LNCaP clone FGC (cell line): ENCODE measurements at places on chromosomes 16 and 17.
A peak's percentile ranks its signal among the peaks of the same experiment; 100 is the strongest.

- peak; percentile 21 for DNase-seq
Observed at GRCh38 chr17:13420878-13421277, 180.9 kb downstream of the HS3ST3A1 start.

DNA sequence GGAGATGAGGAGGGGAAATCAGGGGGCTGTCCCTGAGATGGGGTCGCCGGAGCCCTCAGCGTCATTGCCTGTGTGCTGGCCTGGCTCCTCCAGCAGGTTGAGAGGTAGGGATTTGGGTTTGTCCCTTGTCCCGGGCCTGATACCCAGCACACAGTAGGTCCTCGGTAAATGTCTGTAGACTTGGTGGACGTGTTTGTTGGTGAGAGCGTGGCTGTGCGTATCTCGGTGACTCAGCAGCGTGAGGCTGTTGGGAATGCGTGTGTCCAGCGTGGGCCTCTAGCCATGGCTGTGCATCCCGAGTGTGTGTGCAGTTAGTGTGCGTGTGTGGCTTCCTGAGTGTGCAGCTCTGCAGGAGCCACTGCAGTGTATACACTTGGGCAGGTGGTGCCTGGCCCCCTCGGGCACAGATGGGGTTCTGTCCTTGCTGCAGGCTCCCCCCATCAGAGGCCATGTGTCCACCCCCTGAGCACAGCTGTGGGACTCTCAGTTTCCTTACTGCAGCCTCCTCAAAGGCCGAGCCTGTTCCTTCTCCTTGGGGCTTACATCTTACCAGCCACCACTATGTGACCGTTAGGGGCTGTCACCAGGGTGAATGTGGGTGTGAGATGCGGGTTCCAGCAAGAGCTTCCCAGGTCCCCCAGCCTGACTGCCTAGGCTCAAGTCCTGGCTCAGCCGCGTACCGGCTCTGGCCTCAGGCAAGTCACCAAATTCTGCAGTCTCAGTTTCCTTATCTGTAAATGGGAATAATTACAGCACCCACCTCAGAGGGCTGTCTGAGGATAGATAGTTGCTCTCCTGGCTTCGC lies 5.7 kb downstream of the NECAB2 start:
- no peak for DNase-seq

DNA sequence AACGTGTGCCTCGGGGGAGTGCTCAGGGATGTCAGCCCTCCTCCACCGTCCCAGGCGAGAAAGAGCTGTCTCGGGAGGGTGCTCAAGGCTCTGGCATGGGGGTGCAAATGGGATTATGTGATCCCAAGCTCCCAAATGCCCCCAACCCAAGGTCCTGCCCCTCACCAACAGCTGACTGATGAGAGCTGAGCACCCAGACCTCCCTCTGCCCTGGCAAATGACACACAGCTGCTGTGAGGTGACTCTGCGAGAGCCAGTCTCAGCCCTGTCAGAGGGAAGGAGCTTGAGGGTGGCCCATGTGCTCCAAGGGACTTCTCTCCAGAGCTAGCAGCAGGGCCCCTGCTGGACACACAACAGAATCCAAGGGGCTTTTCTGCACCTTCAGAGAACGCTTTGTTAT lies 7.7 kb downstream of the CDH5 start:
- DNase-seq: no peak

GRCh38 chr16:73018821-73019456 lies 29.0 kb downstream of the ZFHX3 start:
- DNase-seq: no peak

DNA sequence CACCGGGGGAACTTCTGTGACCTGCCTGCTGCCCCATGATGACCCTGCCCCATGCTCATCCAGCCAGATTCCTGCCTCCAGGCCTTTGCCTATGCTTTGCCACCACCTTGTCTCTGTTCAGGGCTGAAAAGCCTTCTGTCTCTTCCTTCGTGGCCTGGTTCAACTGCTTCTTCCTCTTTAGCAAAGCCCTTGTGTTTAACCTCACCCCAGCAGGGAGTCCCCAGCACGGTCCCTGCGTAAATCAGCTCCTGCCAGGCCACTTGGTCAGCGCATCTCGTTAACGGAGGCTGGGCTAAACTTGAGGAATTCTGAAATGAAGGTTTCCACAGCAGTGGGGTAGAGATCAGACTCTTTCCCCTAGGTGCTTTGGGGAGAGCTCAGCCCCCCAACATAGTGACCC lies 16.1 kb upstream of the KCNJ12 start:
- no peak for DNase-seq

GRCh38 chr17:53472586-53472985 lies 350.1 kb upstream of the KIF2B start:
- DNase-seq: no peak

DNA sequence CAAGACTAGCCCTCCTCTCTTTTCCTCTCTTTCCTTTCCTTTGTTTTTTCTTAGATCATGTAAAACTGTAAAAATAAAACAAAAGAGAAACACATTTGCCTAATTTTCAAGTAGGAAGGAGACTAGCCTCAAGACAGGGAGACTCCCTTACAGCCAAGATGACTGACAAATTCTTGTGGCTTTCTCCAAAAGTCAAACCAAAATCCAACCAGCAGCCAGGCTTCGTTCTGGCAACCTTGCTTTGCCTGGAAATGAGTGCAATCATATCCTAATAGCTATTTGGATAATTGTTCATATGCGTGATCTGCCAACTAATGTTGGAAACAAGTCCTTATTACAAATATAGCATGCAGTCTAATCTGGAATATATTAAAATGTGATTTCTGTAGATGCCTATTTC lies 868.9 kb upstream of the SOX9 start:
- no peak for DNase-seq

DNA sequence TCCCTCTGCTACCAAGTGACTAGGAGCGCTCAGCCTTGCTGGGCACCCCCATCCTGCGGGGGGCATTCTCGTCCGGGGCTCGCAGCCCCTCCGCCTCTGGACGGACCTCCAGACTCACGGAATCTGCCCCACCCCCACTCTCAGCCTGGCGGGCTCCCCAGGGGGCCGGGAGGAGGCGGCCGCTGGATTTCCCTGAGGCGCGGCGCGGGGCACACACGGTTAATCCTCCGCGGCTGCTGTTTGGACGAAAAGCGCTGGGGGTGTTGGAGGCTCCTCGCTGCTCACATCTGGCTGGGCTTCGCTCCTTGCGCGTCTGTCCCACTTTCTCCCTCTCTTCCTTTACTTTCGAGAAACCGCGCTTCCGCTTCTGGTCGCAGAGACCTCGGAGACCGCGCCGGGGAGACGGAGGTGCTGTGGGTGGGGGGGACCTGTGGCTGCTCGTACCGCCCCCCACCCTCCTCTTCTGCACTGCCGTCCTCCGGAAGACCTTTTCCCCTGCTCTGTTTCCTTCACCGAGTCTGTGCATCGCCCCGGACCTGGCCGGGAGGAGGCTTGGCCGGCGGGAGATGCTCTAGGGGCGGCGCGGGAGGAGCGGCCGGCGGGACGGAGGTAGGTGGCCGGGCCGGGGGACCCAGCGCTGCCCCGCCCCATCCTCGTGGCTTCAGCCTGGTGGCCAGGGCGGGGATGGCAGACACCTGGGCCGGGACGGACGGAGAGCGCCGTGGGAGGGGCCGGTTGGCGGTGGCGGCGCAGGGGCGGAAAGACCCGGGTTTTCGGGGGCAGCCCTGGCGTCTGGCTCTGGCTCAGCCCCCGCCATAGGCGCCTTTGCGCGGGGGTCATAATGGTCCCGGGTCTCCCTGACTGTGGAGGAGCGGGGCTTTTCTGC lies at the start of gene C1QTNF1:
Gene C1QTNF1 (plus strand): TSS at position 284 of the 886 bp plus-strand sequence. CDS start 19,800 bp downstream, outside the sequence.
- no peak for DNase-seq

- no peak for DNase-seq
Observed at GRCh38 chr16:68369697-68370580, 59.1 kb downstream of the PRMT7 start.

GRCh38 chr17:44236444-44236991 lies 17.0 kb upstream of the UBTF start:
- no peak for DNase-seq

DNA sequence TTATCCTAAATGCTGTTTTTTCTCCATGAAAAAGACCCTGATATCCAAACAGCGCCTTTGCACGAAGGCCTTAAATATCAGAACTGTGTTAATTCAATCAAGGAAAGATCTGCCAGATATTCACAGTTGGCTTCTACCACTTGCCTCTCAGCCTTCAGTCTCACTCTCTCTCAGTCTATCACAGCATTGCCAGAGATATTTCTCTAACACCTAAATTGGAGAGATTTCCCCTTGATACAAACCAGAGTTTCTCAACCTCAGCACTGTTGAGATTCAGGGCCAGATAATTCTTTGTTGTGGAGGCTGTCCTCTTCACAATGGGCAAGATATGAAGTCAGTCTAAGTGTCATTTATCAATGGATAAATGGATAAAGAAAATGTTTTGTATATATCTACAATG lies 454.1 kb upstream of the MAF start:
- DNase-seq: no peak

- no peak for DNase-seq
Observed at GRCh38 chr16:50685462-50686063, 4.5 kb upstream of the SNX20 start.

GRCh38 chr17:34235389-34236028 lies 19.6 kb upstream of the CCL2 start:
- peak; percentile 75 for DNase-seq

DNA sequence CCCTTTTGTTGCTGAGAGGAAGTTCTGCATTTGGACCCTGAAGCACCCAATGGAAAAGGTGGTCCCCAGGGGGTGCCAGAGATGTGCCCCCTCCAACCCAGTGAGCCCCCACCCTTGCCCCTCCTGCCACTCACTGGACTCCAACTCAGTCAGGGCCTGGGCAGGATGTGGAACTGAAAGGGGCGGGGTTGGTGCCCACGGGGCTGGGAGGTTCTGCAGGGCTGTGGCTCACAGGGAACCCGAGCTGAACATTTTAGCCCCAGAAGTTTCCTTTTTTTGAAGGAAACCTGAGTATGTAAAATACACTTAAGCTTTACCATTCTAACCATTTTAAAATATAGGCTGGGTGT lies 15.8 kb upstream of the OGFOD3 start:
- no peak for DNase-seq

DNA sequence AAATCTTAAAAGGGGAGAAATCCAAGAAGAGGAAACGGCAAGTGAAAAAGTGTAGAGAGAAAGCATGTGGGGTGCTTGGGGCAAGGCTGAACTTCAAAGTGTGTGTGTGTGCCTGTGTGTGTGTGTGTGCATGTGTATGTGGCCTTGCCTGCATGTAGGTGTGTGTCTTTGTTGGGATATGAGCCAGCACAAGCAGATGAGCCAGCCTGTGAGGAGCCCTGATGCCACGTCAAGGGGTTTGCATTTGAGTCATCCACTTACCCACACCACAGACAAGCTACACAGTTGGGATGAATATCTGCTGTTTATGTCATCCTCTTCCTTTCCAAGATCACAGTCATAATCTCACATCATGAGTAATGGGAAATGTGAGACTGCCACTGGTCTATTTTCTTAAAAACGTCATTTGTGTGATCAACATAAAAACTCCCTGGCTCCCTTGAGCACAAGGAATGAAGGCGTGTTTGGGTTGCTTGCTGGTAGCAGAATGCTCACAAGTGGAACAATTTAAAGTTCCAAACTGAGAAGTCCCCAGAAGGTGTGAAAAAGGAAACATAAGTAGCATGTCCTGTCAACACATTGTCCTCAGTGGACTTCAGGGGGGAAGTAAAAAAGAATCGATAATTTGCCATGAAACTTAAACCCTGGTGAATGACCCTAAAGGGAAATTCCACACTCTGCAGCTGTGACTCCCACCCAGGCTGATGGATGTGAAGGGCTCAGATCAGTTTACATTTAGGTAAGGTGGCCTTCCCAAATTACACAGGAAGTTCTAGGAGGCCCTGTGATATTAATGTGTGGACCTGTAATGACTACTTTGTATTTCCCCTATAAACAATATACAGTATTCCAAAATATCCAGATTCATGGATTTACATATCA lies 14.7 kb downstream of the KCTD19 start:
- no peak for DNase-seq

- DNase-seq: no peak
Observed at GRCh38 chr17:70535986-70536385, 366.7 kb downstream of the KCNJ2 start.

DNA sequence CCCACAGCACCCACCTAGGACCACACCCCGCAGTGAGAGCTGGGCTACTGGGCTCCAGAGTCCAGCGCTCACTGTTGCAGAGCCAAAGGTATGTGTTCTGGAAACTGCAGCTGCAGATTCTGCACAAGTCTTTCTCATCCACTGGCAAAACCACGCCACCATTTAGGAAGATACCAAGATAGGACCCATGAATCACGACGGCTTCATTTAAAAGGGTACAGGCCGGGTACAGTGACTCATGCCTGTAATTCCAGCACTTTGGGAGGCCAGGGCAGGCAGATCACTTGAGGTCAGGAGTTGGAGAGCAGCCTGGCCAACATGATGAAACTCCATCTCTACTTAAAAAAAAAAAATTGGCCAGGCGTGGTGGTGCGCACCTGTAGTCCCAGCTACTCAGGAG lies 18.8 kb downstream of the FOXF1 start:
- no peak for DNase-seq

- no peak for DNase-seq
Observed at GRCh38 chr16:56625140-56625942, at the start of gene MT1E. Gene MT1E, plus strand, starts transcription at chr16:56625781. Its CDS starts 71 bp downstream, at chr16:56625852.

GRCh38 chr17:19531780-19532501 lies 1.7 kb upstream of the SLC47A1 start:
- DNase-seq: no peak

GRCh38 chr16:49341706-49342105 lies 31.9 kb upstream of the C16orf78 start:
- DNase-seq: no peak

DNA sequence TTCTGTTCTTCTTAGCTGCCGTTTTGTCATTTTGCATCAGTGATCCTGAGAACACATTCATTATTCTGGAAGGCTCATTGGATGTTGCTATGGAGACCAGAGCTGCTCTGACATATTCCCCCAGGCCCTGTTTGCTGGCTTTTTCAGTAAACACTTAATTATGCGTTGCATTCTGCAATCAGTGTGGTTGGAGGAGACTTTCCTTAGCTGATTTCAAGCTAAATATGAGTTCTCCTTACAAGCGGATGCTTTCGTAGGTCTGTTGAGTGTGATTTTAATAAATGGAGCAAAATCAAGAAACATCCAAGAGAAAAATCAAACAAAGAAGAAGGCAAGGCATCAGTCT lies 38.2 kb upstream of the NUDT7 start:
- DNase-seq: no peak

GRCh38 chr17:50952013-50952412 lies 85.9 kb upstream of the TOB1 start:
- no peak for DNase-seq

DNA sequence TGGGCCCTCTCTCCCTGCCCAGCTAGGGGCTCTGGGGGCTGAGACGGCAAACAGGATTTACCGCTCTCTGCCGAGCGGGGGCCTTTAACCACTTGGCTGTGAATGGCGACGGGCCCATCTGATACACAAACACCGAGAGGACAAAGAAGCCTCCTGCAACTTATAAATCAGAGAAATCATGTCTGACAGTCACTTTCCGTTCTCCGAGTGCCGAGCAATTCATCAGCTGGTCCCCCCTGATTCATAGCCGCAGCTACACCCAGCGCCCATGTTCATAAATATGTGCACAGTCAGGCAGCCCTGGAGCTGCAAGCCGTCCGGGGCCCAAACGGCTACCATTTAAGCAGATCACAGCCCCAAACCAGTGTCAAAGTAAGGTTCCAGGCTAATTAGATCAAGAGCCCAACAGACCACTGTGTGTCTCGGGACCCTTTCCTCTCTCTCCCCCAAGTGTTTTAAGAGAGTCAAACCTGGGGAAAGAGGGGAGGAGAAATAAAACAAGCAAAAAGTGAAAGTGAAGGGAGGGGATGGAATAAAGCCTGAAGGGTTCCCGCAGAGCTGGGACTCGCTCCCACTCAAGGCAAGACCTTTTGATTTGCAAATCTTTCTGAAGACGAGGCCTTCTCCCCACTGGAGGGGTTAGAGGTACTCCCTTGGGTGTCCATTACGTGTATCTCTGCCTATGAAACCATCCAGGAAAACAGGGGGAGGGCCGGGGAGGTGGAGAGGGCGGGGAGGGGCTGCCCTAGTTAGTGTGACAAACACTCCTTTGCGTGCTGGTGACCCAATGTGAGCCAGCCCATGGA lies 154.7 kb downstream of the C16orf78 start:
- DNase-seq: peak; percentile 4
